ENCODE measurements at places on chromosomes 12 and 14.

DNA sequence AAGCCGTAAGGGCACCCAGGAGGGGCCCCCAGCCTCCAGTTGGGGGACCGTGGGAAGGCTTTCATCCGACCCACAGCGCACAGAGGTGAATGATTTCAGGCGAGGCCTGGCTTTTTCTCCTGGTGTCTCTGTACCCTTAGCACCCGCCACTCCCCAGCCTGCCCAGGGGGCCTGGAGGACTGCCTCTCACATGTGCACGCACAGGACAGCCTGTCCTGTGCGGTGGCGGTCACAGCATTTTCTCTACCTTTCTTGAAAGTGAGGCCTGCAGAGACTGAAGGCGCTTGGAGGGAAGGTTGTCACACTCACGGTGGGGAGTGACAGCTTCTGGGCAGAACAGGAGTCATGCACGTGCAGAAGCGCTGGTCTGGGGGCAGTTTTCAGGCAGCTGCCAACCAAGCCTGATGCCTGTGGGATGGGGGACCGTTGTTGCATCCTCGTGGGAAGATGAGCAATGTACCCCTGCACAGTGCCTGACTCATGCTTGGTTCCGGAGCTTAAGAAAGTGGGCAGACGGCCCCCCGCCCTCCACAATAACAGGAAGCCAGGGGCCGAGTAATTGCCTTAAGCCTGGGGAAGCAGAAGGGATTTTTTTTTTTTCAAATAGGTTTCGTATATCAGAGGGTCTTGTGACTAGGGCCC lies 148.1 kb downstream of the TSPAN9 start:
- no peak for DNase-seq

- DNase-seq: no peak
Measured at GRCh38 chr14:98959958-98960616, 311.9 kb downstream of the BCL11B start.

GRCh38 chr14:68571928-68572525 lies 220.8 kb downstream of the ZFP36L1 start:
- DNase-seq: no peak

- no peak for DNase-seq
Measured at GRCh38 chr14:35362911-35363374, 41.6 kb downstream of the NFKBIA start.

DNA sequence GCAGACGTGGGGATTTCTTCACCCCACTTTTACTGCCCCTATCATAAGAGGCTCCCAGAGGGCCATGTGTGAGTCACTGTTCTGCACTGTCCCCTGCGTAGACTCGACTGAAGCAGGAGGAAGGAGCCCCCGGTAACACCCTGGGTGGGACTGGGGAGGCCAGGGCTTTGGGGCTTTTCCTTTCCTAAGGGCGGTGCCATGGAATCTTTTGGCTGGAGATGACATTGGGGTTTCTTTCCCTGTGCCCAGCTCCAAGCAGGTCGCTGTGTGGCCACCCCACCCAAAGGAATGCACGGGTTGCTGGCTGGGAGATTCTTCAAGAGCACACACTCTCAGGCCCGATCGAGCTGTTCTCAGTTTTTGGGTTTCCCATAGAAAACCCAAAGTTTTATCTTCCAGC lies 62.3 kb upstream of the RIN3 start:
- no peak for DNase-seq

GRCh38 chr14:89276424-89276975 lies 140.5 kb downstream of the FOXN3 start:
- DNase-seq: no peak

DNA sequence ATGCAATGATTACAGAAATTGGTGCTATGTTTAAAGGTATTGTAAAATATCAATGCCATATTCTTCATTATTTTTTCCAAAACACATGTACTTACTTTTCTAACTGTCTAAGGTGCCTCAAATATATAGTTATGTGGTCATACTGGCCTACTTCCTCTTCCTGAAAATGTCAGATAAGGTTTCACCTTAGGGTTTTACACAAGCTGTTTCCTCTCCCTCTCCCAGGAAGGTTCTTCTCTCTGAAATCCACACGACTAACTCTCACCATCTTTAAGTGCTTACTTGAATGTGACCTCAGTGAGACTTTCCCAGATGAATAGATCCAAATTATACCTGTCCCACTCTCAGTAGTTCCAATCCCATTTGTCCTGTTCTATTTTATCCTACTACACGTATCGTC lies 11.6 kb upstream of the CLEC4D start:
- DNase-seq: no peak
